ENCODE measurements at places on chromosomes 7 and 10.

DNA sequence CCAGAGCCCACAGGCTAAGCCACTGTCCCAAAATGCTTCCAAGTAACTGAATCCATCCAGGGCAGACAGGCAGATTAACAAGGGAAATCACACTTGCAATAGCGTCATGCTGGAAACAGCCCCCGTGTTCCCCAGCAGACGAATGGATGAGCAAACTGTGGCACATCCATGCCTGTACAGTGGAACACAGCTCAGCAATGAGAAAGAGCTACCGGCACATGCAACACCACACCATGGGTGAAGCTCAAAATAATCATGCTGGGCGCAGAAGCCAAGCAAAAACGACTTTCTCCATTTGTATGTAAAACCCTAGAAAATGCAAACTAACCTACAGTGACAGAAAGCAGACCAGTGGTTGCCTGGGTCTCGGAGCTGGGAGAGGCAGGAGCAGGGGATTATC lies 153.1 kb downstream of the SLIT1 start:
- DNase-seq = no peak

GRCh38 chr7:106915873-106916272 lies 50.8 kb downstream of the PIK3CG start:
- DNase-seq = no peak

GRCh38 chr10:3750006-3750816 lies 34.8 kb downstream of the KLF6 start:
- no peak for DNase-seq

GRCh38 chr10:79025199-79025832 lies 43.5 kb upstream of the ZMIZ1 start:
- peak; percentile 67 for DNase-seq

DNA sequence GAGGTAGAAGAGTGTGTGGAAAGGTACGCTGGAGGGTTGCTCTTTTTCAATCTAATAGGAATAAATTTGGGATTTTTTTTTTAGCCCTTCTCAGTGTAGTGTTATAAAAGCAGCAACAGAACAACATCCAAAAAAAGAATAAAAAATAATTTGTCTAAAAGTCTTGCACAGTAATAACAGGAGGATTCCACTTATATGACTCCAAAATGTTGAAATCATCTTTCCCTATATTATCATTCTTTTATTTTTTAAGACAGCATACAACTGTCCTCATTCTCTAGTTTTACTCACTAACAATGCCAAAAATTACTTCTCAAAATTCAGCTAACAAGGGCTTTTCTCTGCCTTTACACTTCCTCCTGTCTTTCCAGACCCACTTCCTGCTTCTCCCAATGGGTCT lies 27.8 kb downstream of the IL2RA start:
- DNase-seq = no peak

- no peak for DNase-seq
Measured at GRCh38 chr10:60733826-60734225, 44.5 kb upstream of the CDK1 start.

GRCh38 chr7:136685501-136686173 lies 182.8 kb upstream of the CHRM2 start:
- DNase-seq = no peak

DNA sequence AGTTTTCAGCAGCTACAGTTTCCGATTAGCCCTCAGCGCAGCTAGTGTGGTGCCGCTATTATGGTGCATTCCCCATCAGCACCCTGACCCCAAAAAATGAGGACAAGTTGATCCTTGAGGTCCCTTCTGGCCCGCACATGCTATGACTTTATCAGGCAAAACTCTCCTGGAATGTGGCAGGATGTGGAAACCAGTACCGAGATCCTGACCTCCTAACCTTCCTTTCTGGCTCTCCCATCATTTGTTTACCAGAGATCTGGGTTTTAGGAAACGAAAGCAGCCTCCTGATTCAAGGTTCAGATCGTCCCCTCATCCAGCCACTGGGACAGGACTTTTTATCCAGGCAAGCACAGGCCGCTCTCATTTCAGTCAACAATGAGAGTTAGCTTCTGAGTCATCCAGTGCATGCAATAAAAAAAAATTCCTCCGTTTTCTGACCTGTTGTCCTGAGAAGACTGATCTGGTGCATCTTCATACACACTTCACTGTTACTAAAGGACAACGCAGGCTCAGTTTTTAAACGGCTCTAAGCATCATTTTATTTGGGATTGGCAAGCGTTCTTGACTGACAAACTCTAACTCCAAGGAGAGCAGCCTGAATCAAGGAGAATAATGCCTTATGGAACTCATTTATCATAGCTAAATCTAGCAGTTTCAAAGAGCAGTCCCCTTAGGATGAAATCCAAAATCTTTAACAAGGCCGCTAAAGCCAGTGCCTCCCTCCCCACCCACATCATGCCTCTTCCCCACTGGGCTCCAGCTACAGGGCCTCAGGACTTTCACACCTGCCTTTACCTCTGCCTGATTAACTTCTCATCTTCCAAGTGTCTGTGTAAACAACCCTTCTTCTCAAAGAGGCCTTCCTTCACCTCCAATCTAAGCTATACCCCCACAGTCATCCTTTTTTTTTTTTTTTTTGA lies 17.1 kb downstream of the PDLIM1 start:
- no peak for DNase-seq

- no peak for DNase-seq
Measured at GRCh38 chr10:19546224-19546623, 270.0 kb upstream of the PLXDC2 start.

DNA sequence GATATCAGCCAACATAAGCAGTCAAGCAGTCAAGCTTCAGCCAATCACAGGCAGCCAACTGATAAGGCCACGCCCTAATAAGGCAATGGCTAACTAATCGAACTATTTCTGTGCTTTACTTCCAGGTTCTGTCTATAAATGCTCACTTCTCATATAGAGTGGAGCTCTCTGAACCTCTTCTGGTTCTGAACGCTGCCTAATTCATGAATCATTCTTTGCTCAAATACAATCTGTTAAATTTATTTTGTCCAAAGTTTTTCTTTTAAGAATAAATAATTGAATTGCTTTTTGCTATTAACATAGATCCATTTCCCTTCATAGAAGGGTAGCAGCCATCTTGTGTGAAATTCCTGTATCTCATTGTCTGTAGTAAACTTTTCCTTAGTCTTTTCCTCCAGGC lies 97.9 kb upstream of the TMEM72 start:
- DNase-seq = no peak

DNA sequence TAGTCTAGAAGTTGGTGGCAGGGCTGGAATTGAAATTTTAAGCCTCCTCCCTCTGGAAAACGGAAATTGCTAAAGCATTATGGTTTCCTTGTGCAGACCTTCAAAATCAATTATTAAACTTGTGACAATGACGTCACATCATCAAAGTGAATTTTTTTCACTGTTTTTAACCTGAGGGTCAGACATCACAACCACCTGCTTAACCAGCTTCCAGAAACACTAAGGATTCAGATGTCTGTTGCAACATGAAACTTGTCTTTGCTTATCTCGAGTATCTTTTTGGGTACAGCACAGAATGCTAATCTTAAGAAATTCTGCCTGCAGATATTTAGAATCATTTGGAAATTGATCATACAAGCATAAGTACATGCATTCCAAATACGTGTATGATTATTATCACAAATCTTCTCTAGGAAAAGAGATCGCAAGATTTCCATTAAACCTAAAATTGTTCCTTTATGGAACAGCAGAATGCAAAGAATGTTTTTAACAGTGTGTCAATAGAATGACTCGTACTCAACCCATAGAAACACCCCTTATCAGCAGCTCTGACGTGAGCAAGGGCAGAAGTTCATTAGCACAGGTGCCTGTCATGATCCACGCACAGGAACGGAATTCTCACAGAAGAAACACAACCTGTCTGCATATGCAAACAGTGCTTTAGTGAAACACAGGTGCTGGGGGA lies 4.1 kb upstream of the GTPBP4 start:
- DNase-seq = no peak

DNA sequence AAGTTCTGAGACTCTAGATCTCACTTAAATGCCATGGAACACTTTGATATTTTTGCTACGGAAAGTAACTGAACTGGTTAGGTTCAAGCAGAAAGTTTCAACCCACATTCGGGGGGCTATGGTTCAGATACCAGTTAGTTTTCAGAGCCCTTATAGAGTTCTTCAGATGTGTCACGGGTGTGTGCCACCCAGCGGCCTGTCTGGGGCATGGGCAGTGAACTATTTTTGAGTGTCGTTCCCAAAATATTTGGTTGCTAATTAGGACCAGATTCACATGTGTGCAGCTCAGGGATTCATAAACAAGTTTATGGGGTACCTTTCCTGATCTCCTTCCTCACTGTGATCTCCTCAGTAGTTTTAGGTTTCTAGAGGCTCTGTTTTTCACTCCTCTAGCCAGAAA lies 271.9 kb downstream of the C7orf25 start:
- DNase-seq = no peak

GRCh38 chr7:6393667-6394056 lies 54.1 kb downstream of the DAGLB start:
- no peak for DNase-seq

- no peak for DNase-seq
Measured at GRCh38 chr7:111677848-111678247, 115.6 kb upstream of the IMMP2L start.

DNA sequence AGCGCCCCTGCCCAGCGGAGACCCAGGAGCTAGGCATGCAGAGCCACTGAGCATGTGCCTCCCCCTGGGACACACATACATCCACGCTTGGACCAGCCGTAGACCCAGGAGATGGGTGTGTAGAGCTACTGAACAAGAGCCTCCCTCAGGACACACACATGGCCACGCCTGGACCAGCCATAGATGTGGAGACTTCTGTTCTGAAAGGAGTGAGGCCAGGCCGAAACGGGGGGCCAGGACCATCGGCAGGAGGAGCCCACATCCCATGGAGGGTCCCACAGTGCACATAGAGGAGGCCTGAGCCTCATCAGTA lies 340.4 kb downstream of the TCERG1L start:
- DNase-seq = no peak

- peak; percentile 13 for DNase-seq
Measured at GRCh38 chr10:130171196-130171595, 35.0 kb downstream of the GLRX3 start.

GRCh38 chr7:37732253-37732652 lies 48.7 kb downstream of the GPR141 start:
- DNase-seq = peak; percentile 21

- DNase-seq = peak; percentile 69
Measured at GRCh38 chr10:30687698-30688213, 58.2 kb upstream of the LYZL2 start.

DNA sequence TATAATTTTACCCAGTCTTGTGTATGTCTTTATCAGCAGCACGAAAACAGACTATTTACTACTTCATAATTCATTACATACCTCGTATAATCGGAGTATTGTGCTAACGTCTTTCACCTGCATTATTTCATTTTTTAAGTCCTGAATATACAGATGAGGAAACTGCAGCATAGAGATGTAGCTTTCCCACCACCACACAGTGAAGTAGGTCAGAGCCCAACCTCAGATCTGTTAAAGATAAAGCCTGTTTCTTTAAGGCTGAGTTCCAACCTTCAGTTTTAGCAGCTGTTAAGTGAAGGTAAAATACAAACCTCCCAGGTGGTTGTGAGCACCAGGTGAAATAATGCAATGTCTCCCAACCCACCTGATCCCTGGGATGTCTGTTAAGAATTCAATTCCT lies 2.0 kb upstream of the ADAM12 start:
- DNase-seq = no peak

DNA sequence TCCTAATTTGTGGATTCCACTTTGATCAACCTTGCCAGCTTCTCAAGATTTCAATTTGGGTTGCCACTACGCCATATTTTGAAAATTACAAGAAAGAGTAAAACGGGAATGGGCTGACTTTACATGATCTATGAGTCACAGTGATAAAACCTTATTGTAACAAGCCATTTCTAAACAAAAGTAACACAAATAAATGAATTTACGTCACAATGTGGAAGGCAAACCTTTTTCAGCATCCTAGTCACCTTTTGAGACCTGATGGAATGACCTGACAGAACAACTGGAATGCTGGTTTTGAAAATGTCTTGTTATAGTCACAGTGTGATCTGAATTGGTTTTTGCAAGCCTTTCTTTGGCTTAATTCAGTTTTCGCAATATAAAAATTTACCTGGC lies 85.9 kb downstream of the CDK6 start:
- no peak for DNase-seq

GRCh38 chr7:117171106-117171505 lies 151.8 kb downstream of the WNT2 start:
- DNase-seq = no peak

DNA sequence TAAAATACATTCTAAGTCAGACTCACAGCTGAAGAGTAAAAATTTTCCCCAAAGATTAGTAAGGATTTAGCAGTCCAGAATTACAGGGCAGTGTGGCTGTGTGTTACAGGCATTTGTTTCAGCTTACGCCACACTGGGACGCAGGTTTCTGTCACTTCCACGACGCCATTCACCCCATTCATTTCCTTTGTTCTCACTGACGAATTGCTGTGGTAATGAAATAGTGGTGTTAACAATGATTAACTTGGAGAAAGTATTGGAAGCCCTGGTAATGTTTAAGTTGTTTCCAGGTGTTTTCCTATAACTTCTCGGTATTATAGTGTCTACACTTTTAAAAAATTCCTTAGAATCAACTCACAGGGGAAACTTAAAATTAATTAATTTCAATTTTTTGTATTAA lies 370.9 kb downstream of the SH2D4B start:
- no peak for DNase-seq

DNA sequence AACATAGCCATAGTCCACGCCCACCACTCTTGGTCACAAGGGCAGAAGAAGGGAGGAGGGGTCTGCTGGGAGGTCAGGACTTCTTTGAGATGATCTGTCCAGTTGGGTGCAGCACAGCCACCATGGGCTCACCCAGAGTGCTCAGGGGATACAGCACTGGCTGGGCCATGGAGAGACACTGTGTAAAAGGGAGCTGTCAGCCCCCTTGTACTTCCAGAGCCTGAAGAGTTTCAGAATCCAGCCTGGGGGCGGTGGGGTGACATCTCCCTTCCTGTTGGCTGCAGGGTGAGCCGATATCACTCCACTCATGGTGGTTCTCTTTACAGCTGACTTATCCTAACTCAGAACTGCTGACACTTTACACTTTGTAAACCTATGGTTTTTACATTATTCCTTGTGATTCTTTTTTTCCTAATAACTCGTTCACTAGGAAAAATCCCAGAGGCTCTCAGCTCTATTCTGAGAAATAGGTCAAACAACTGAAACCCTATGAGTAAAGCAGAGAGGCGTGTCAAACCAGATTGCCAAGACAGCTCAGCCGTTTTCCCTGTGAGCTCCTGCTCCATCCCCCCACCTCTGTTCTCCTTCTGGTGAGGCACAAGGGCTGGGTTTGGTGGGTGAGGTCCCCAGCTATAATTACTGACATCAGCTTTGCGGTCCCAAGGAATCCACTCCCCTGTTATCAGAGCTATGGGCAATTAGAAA lies 3.2 kb upstream of the MRPS24 start:
- DNase-seq = no peak
